Dorsolateral prefrontal cortex (tissue), 122 donors: ENCODE measurements at places on chromosomes 3 and 15. TPM values are rescaled to one million over a fixed set of nuclear protein-coding genes. Genes with fewer than 3 reads are reported as not detected.

The GATM gene
- total RNA-seq: 197 TPM

The ACP3 gene
- 0.49 TPM for total RNA-seq

The SKOR1 gene
- 1.7 TPM for total RNA-seq

The FMN1 gene
- 106 TPM for total RNA-seq

The SPINT1 gene
- total RNA-seq: 2.2 TPM

The CILP gene
- 0.35 TPM for total RNA-seq

The CKMT1B gene
- total RNA-seq: 147 TPM

The TMEM40 gene
- total RNA-seq: not detected

The C3orf20 gene
- total RNA-seq: 2.5 TPM

The PLCH1 gene
- 23.5 TPM for total RNA-seq

The GREM1 gene
- 6.0 TPM for total RNA-seq

The MESP2 gene
- 0.44 TPM for total RNA-seq
